ENCODE measurements at places on chromosomes 12 and 14. TPM values are rescaled to one million over a fixed set of nuclear protein-coding genes. Genes with fewer than 3 reads are reported as not detected.

DNA sequence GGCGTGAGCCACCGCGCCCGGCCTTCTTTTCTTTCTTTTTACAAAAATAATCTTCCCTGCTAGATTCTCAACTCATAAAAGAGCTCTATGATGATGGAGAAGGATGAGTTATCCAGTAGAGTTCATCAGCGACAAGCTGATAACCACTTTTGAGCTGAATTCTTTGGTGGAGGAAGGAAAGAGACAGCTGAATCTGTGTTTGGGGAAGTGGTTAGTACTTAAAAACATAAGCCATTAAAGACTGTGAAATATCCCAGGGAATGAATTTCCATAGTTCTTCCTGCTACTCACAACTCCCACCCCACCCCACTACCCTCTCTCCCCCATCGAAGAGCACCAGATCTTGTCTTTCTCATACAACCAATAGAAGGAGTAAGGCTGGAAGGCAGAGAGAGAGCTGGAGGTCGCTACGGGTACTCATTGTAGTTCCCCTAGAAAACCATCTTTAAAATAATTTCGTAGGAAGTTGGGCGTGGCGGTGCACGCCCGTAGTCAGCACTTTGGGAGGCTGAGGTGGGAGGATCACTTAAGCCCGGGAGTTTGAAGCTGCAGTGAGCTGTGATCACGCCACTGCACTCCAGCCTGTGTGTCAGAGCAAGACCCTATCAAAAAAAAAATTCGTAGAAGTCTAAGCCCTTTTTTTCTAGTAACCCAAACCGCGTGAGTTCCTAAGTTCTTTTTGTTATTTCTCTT is 647 bp upstream of the ESPL1 start:
- H3K27me3 ChIP-seq = no peaks in the 10 kb centered on the region
- no peak for DNase-seq
- no peaks in the 10 kb centered on the region for H3K4me1 ChIP-seq
- no peaks in the 10 kb centered on the region for H3K36me3 ChIP-seq

DNA sequence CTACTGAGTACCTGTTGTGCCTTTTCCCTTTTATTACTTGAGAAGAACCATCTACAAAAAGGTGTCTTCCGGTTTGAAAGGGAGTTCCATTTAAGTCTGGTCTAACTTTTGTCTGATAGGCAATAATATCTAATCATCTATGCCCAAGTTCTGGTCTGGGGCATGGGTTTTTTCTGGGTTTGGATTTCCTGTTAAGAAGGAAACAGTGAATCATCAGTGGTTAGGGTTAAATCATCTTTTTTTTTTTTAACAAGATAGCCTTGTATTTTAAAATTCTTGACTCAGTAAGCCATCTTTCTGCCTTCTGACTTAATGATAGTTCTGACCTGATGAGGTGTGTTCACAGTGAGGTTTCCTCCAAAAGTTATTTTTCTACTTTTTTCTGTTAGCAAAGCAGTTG is 29.3 kb upstream of the CPNE8 start:
- no peaks in the 10 kb centered on the region for H3K36me3 ChIP-seq
- no peaks in the 10 kb centered on the region for H3K27me3 ChIP-seq
- DNase-seq = no peak
- H3K27ac ChIP-seq = no peak overlapping the region

- no peaks in the 10 kb centered on the region for H3K27me3 ChIP-seq
- no peaks in the 10 kb centered on the region for H3K36me3 ChIP-seq
- DNase-seq = no peak
- H3K27ac ChIP-seq = no peak overlapping the region
- H3K4me3 ChIP-seq = no peak overlapping the region
These were observed 3.9 kb upstream of the NR2C1 start for GRCh38 chr12:95077341-95077740.

GRCh38 chr14:95998656-95999055 is 40.5 kb upstream of the C14orf132 start:
- H3K27ac ChIP-seq = no peak overlapping the region
- H3K36me3 ChIP-seq = no peaks in the 10 kb centered on the region
- no peak for DNase-seq
- no peak overlapping the region for H3K4me3 ChIP-seq

DNA sequence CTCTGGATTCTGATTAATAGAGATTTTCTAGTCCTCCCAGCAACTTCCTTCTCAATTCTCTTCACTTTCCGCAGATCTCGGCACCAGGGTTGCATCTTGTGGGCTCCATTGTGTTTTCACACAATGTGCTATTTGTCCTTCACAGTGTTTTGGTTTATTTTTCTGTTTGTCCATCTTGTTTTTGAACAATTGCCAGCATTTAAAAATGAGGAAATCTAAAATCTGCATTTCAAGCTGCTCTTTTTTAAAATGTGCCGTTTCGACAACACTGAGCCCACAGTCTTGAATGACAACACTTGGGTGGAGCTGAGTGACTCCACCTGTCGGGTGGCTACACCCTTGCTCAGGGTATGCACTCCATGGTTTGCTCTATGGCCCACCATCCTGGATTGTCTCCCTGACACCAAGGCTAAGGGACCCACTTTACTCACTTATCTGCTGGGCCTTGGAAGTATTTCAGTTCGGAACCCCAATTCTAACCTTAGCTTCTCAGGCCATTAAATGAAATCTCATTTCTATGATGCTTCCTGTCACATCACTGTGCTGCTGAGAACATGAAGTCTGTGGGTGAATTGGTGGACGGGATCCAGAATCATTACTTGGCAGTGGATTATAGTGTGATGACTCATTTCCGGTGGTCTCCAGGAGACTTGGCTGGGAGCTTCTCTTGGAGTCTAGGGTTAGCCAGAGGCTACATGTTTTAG is 3.4 kb upstream of the MYRFL start:
- no peaks in the 10 kb centered on the region for H3K27me3 ChIP-seq
- DNase-seq = no peak
- no peak overlapping the region for H3K4me3 ChIP-seq
- peaks cover 3% of the 10 kb centered on the region for H3K4me1 ChIP-seq
- no peak overlapping the region for H3K27ac ChIP-seq

- H3K4me3 ChIP-seq = no peak overlapping the region
- no peaks in the 10 kb centered on the region for H3K36me3 ChIP-seq
- peak; percentile 43 for DNase-seq
- H3K27me3 ChIP-seq = no peaks in the 10 kb centered on the region
- peak overlapping the region; percentile 66 for H3K27ac ChIP-seq
- H3K4me1 ChIP-seq = no peaks in the 10 kb centered on the region
These were observed 62.5 kb upstream of the METAP2 start for GRCh38 chr12:95411466-95411865.

GRCh38 chr12:93108985-93109384 is 179.9 kb upstream of the EEA1 start:
- H3K27ac ChIP-seq = no peak overlapping the region
- H3K27me3 ChIP-seq = no peaks in the 10 kb centered on the region
- no peaks in the 10 kb centered on the region for H3K36me3 ChIP-seq
- DNase-seq = no peak
- H3K4me3 ChIP-seq = no peak overlapping the region

DNA sequence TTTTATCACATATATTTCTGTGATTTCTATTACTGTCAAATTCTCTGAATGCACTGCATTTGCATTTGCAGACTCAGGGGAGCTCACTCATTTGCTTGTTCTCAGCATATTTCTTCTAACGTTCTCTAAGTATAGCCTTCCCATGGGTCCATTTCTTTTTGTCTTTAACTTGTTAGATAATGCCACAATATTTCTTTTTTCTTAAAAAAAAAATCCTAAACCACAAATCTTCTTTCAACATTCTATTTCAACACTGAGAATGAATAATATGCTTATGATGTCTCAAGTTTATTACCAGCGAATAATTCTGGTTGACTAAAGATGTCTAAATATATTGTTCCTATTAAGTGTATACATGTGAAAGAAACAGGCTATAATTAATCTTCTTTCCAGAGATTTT is 200.2 kb downstream of the ANO6 start:
- H3K27ac ChIP-seq = no peak overlapping the region
- H3K36me3 ChIP-seq = no peaks in the 10 kb centered on the region
- H3K27me3 ChIP-seq = no peaks in the 10 kb centered on the region
- no peak for DNase-seq
- no peak overlapping the region for H3K4me3 ChIP-seq

The C12orf56 gene
- total RNA-seq = not detected

The GDF11 gene
- total RNA-seq = 0.88 TPM

The PSMD9 gene
- 37.9 TPM for total RNA-seq

The ESPL1 gene
- total RNA-seq = 0.33 TPM

The PROX2 gene
- not detected for total RNA-seq

The SOCS4 gene
- total RNA-seq = 23.3 TPM

The A2M gene
- 457 TPM for total RNA-seq

The CCDC88C gene
- 19.3 TPM for total RNA-seq
